ENCODE measurements at places on chromosomes 12 and 14.

GRCh38 chr14:24363401-24363800 is 4.6 kb upstream of the NFATC4 start:
- no peak for DNase-seq
- peaks cover 1% of the 10 kb centered on the region for H3K27me3 ChIP-seq

DNA sequence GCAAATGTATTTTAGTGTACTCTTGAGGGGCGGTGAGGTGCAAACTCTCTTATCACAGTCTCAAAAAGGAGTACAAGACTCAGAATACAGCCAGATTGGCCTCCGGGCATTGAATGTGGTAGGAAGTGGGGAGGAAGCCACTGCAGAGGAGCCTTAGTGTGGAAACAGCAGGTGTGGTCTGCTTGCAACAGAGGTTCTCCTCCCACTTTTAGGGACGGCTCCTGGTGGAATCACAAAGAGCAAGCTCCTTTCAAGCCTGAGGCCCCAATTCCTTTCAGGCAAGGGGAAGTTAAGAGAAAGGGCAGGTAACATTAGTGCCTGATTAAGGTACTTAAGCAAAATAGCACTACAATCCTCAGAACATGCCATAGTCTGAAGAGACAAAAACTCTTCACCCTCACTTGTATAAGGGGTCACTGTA is 23.7 kb upstream of the SLC2A3 start:
- peak overlapping the region; percentile 57 for H3K27ac ChIP-seq
- no peaks in the 10 kb centered on the region for H3K27me3 ChIP-seq
- peak; percentile 74 for DNase-seq
- H3K4me1 ChIP-seq = peaks cover 2% of the 10 kb centered on the region
- H3K4me3 ChIP-seq = peak overlapping the region; percentile 63

GRCh38 chr12:60421741-60422140 is 825.9 kb downstream of the SLC16A7 start:
- H3K36me3 ChIP-seq = no peaks in the 10 kb centered on the region
- H3K27me3 ChIP-seq = no peaks in the 10 kb centered on the region
- H3K4me1 ChIP-seq = no peaks in the 10 kb centered on the region
- H3K27ac ChIP-seq = no peak overlapping the region

DNA sequence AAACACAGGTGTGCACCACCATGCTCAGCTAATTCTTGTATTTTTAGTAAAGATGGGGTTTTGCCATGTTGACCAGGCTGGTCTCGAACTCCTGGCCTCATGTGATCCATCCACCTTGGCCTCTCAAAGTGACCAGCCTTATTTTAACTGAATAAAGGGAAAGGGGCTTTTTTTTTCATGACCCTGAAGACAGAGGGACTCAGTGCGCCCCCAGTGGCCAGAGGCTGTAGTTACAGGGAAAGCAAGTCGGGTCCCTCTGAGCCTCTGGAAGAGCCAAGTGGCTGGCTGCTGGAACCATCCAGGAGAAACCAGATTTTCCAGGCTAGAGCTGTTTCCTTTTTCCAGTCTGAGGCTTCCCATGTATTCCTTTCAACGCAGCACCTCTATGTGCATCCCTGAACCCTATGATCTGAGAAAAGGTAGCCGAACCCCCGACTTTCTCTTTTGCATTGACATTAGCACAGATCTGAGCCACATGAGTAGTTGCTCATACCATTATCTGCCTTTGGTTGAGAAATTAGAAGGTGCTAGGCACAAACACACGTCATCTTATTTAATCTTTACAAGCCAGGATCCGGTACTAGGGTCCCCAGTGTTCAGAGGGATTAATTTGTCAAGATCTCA is 342.7 kb downstream of the CACNA1C start:
- peak; percentile 41 for DNase-seq
- no peaks in the 10 kb centered on the region for H3K36me3 ChIP-seq
- no peaks in the 10 kb centered on the region for H3K4me1 ChIP-seq
- H3K27me3 ChIP-seq = no peaks in the 10 kb centered on the region
- no peak overlapping the region for H3K4me3 ChIP-seq
- H3K27ac ChIP-seq = no peak overlapping the region

GRCh38 chr12:46977871-46978375 is 101.5 kb upstream of the PCED1B start:
- H3K4me3 ChIP-seq = no peak overlapping the region
- H3K27ac ChIP-seq = no peak overlapping the region
- H3K4me1 ChIP-seq = no peaks in the 10 kb centered on the region
- H3K36me3 ChIP-seq = no peaks in the 10 kb centered on the region

GRCh38 chr14:29165431-29165830 is 398.8 kb downstream of the FOXG1 start:
- DNase-seq = no peak
- H3K4me1 ChIP-seq = no peaks in the 10 kb centered on the region
- no peaks in the 10 kb centered on the region for H3K27me3 ChIP-seq
- no peak overlapping the region for H3K27ac ChIP-seq

DNA sequence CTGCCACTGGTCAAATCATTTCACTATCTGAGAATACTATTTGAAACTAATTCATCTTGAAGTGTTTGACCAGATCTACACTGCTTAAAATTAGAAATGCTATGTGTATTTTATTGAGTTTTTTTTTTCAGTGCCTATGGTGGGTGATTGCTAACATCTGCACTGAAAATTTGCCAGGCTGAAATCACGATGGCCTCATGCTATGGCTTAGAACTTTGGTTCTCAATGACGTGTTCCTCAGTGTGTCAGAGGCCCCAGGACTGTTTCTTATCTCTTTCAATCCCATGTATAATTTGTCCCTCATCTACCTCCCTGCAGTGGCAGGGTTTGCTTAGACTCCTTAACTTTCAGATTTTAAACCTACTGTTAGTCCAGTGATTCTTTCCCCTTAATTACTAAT is 36.2 kb upstream of the NKX2-8 start:
- H3K36me3 ChIP-seq = no peaks in the 10 kb centered on the region
- no peak overlapping the region for H3K4me3 ChIP-seq
- no peak for DNase-seq
- no peaks in the 10 kb centered on the region for H3K4me1 ChIP-seq
- no peak overlapping the region for H3K27ac ChIP-seq

DNA sequence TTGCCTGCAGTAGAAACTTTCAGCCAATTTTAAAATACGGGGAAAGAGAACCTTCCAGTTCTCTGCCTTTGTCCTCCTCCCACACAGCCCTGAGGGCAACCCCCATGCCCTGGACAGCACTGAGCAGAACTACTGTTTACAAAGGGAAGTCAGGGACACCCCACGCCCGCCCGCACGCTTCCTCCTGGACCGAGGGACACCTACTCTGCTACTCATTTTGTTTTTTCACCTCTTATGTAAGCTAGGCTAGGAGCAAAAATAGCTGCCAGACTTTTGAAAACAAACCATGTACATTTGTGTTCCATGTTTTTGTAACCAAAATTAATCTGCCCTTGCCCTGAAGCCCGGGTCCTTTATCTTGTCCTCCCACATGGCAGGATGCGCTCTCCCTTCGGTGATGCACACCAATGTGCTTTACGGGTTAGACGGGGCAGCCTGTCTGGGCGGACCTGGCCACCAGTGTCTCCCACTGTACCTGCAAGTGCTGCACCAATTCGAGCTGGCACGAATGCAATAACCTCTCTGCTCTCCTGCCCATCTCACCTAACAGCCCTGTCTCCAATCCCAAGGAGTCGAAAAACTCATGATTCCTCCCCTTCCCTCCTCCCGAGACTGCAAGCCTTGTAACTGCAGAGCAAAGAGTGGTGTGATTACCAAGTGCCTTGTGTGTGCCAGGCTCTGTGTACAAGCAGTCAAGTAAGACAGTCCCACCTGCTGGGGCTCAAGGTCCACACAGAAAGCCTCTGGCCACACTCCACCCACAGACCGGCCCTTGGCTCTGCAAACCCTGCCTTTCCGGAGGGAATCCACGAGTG is 85.2 kb downstream of the CCDC88C start:
- H3K4me1 ChIP-seq = no peaks in the 10 kb centered on the region
- H3K4me3 ChIP-seq = no peak overlapping the region
- H3K36me3 ChIP-seq = peaks cover 3% of the 10 kb centered on the region
- H3K27ac ChIP-seq = no peak overlapping the region
- DNase-seq = no peak
- no peaks in the 10 kb centered on the region for H3K27me3 ChIP-seq

DNA sequence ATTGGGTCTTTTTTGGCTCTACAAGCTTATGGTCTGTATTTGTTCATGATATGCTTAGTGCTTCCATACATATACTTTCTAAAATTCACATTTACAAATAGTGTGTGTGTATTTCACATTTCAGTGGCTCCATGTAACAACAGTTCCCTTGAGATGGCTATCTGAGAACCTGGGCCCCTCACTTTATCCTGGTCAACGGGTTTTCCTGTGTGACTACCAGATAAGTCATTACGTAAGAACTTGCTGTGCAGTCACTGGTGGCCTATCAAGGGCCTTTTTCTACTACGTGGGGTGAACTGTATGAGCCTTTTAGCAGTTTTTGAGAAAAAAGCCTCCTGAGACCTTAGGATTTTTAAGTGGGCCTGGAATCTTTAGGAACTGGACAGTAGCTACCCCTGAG is 454.1 kb downstream of the PCNX1 start:
- no peaks in the 10 kb centered on the region for H3K36me3 ChIP-seq
- no peak overlapping the region for H3K4me3 ChIP-seq
- no peak overlapping the region for H3K27ac ChIP-seq
- no peaks in the 10 kb centered on the region for H3K4me1 ChIP-seq

DNA sequence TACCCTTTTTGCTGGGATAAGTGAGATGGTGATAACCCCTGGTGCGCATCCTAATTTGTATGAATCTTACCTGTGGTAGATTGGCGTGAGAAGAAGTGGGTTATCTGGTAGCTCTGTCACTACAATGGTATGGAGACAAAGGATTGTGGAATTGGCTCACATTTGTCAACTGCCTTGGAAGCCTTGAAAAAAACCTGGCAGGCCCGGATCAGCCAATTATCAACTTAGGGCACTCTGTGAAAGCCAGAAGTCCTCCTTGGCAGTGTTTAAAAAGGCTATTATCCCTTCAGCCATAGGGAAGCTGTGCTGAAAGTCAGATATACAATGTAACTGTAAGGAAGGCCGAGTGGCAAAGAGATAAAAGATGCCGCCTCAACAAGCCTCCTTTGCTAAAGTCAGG is 56.5 kb downstream of the WASHC3 start:
- no peaks in the 10 kb centered on the region for H3K36me3 ChIP-seq
- H3K27ac ChIP-seq = no peak overlapping the region
- H3K27me3 ChIP-seq = no peaks in the 10 kb centered on the region
- no peaks in the 10 kb centered on the region for H3K4me1 ChIP-seq
- no peak overlapping the region for H3K4me3 ChIP-seq

DNA sequence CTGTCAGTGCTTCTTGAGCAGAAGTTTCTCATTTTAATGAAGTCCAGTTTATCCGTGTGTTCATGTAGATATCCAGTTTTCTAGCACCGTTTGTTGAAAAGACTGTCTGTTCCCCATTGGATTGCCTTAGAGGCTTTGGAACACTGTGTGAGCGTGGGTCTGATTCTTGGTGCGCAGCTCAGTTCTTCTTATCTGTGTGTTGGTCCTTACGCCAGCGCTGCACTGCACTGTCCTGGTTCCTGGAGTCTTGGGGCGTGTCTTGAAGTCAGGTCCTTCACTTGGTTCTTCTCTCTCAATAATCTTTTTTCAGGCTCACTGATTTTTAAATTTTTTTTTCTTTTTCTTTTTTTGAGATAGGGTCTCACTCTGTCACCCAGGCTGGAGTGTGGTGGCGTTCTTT is 25.5 kb downstream of the EP400 start:
- no peaks in the 10 kb centered on the region for H3K4me1 ChIP-seq
- DNase-seq = peak; percentile 39
- no peaks in the 10 kb centered on the region for H3K27me3 ChIP-seq
- 0 out of 2 replicates have a peak, but pooled peaks cover 3% of the 10 kb centered on the region for H3K36me3 ChIP-seq

- H3K4me3 ChIP-seq = no peak overlapping the region
- 0 out of 2 replicates have a peak, but pooled peaks cover 4% of the 10 kb centered on the region for H3K27me3 ChIP-seq
- DNase-seq = no peak
- no peaks in the 10 kb centered on the region for H3K36me3 ChIP-seq
- H3K4me1 ChIP-seq = peaks cover 13% of the 10 kb centered on the region
- 0 out of 2 replicates have a peak overlapping the region, but pooled peaks have one; percentile 7 for H3K27ac ChIP-seq
These were observed 79.5 kb downstream of the PRIMA1 start for GRCh38 chr14:93708800-93709199.

DNA sequence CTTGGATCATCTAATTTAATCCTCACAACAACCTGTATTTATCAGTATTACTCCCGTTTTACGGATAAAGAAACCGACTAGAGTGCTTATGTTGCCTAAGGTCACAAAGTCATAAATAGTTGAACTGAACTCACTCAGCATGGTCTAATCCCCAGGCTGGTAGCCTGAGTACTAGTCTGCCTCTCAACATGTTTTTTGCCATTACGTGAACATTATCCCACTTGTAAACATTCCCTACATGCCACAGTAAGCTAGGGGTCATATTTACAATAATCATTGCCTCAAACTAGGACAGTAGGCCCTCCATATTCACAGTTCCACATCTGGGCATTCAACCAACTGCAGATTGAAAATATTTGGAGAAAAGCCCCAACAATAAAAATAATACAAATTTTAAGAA is 12.1 kb downstream of the SNRPF start:
- H3K27ac ChIP-seq = no peak overlapping the region
- peaks cover 4% of the 10 kb centered on the region for H3K36me3 ChIP-seq
- H3K4me3 ChIP-seq = no peak overlapping the region
- no peaks in the 10 kb centered on the region for H3K4me1 ChIP-seq
- H3K27me3 ChIP-seq = no peaks in the 10 kb centered on the region

- DNase-seq = no peak
- H3K27me3 ChIP-seq = no peaks in the 10 kb centered on the region
- no peaks in the 10 kb centered on the region for H3K36me3 ChIP-seq
- peaks cover 15% of the 10 kb centered on the region for H3K4me1 ChIP-seq
These were observed 9.6 kb downstream of the GSG1 start for GRCh38 chr12:13093848-13094220.

- no peaks in the 10 kb centered on the region for H3K27me3 ChIP-seq
- no peak for DNase-seq
- H3K27ac ChIP-seq = no peak overlapping the region
- peaks cover 4% of the 10 kb centered on the region for H3K4me1 ChIP-seq
These were observed 82.3 kb downstream of the PDE3A start for GRCh38 chr12:20450591-20451180.

- H3K4me1 ChIP-seq = no peaks in the 10 kb centered on the region
- no peak overlapping the region for H3K4me3 ChIP-seq
- no peak overlapping the region for H3K27ac ChIP-seq
- no peaks in the 10 kb centered on the region for H3K36me3 ChIP-seq
- no peak for DNase-seq
- H3K27me3 ChIP-seq = no peaks in the 10 kb centered on the region
These were observed 73.3 kb downstream of the PTHLH start for GRCh38 chr12:27899151-27899661.

DNA sequence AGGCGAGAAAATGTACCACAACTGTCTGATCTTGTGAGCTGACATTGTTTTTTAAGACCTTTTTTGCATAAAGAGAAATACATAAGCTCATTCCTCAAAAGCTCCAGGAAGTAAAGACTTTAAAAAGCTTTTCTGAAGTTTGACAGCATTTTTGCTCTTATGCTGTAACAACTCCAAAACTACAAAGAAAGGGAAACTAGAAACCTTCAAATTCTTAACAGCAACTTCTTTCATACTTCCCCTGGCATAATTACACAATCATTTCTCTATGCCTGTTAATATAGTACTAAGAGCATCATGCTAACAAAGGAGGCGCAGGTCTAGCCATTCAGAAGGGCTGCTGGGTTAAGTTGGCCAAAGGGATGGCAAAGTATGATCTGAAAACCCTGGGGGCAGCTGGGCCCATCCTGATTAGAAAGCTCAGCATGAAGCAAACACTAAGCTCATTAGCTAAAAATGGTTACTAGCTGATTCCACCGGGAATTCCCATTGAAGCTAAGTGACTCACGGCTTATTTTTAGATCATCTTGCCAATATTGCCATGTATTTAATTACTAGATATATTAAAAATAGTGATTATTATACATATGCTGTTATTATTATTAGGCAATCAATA is 26.1 kb upstream of the ANP32D start:
- no peaks in the 10 kb centered on the region for H3K4me1 ChIP-seq
- no peaks in the 10 kb centered on the region for H3K27me3 ChIP-seq
- no peak for DNase-seq
- no peak overlapping the region for H3K27ac ChIP-seq
- no peak overlapping the region for H3K4me3 ChIP-seq

Measured in H1 (cell line).